ENCODE measurements at places on chromosomes 2 and 18.

GRCh38 chr2:150612957-150613710, 125.7 kb upstream of the RND3 start:
- DNase-seq, result no peak

GRCh38 chr2:96665083-96665569, 22.6 kb downstream of the FER1L5 start:
- peak; percentile 91 for DNase-seq

GRCh38 chr18:37561986-37562385, 3.6 kb downstream of the CELF4 start:
- no peak for DNase-seq

- no peak for DNase-seq
Observed at GRCh38 chr18:77811503-77811902, 561.9 kb downstream of the GALR1 start.

GRCh38 chr2:138962686-138963085, 182.5 kb upstream of the NXPH2 start:
- DNase-seq, result no peak

- no peak for DNase-seq
Observed at GRCh38 chr2:241970716-241971115, 101.2 kb downstream of the RTP5 start.

- DNase-seq, result no peak
Observed at GRCh38 chr2:58514252-58514651, 273.1 kb upstream of the FANCL start.

DNA sequence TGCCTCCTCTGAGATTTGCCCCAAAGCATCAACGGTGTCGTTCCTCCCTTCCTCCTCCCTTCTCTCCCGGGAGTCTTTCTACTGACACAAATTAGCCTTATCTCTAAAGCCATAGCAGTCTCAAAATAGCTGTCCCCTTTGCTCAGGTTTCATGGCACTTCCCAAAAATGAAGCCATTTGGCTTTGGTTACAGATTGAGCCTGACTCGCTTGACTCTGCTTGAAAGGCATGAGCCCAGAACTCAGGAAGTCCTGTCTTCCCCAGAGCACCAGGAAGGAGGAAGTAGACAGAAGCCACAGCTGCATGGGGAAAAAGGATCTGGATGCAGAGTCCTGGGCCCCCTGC, 234.4 kb upstream of the RGPD4 start:
- no peak for DNase-seq

DNA sequence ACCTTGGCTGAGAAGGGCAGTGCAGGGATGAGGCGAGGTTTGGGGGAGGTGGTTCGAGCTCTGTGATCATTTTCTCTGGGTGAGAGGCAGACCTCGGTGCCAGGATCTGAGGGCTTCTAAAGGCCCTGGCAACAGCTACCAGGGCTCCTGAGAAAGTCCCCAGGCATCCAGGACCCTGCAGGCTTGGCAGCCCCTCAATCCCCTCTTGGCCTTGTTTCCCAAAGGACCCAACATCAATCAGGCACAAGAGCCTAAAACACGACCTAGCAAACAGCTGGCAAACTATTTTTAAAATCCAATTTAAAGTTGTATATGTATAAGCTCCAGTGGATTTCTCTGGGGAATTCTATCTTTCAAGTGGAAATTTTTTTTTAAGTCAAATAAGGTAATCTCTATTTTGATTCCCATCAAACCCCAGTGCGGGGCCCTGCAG, 15.0 kb upstream of the MAT2A start:
- DNase-seq, result no peak

DNA sequence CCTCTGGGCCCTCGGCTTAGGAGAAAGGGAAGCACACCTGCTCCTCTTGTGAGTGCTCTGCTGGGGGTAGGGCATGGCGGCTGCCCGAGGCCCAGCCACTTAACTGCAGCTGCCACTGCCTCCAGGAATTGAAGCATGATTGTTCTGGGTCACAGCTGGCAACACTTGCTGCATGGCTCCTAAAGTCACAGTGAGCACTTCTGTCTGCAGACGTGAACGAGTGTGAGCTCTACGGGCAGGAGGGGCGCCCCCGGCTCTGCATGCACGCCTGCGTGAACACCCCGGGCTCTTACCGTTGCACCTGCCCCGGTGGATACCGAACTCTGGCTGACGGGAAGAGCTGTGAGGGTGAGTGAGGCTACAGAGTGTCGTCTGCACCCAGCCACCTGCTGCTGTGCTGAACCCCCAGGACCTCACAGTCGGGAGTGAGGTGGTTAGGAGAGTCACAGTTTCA, 44.4 kb downstream of the FBLN7 start:
- DNase-seq, result no peak

GRCh38 chr2:181915102-181915501, 23.6 kb downstream of the ITPRID2 start:
- no peak for DNase-seq

DNA sequence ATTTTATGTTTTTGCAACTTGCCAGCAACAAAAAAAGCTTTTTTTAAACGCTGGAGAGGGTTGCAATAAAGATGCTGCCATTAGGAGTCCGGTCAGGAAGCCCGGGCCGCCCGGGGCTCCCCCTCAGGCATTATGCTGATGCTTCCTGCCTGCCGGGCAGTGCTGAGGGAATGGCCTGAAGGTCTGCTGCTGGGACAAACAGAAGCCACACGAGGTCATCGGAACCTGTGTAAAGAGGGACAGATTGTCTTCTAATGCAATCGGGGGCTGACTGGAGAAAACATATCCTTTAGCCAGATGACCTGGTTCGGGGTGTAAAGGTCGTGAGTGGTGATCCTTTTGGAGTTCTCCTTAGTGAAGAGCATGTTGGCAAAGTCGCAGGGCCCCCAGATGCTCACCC, 2.3 kb downstream of the IMPA2 start:
- DNase-seq, result no peak

DNA sequence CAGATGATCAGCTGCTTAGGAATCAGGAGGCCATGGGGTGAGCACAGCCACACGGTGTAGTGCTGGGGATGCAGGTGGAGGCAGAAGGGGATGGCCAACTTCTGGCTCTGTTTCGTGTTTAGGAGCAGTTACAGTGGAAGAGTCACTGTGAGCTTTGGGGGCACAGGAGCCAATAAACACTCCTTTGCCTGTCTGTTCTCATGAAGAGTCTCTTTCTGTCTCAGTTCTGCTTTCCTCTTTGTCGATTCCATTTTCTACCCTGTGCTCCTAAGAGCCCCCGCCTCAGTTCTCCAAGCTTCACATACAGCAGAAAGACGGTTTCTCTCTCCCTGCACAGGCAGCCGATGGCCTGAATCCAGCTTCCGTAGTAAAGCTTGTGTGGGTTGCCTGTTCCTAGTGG, 21.0 kb upstream of the RRM2 start:
- DNase-seq, result no peak

GRCh38 chr2:108776475-108776874, 10.1 kb upstream of the CCDC138 start:
- DNase-seq, result no peak

- DNase-seq, result peak; percentile 16
Observed at GRCh38 chr2:231800493-231801091, 14.3 kb downstream of the COPS7B start.

DNA sequence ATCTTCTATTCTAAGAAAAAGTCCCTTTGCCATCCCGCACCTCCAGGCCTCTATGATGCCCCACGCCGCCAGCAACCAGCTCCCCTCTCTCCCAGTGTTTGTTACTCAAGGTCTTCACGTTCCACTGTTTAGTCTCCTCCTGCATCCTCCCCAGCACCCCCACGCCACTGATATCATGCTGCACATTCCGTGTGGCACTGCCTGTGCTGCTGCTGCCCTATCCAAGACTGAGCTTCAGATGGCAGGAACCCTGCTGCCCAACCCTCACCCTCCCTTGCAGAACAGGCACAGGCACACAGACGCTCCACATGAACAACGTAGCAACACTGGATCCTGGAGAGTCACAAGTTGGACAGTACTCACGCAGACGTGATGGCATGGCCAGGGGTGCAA, 35.3 kb downstream of the MYO5B start:
- no peak for DNase-seq

DNA sequence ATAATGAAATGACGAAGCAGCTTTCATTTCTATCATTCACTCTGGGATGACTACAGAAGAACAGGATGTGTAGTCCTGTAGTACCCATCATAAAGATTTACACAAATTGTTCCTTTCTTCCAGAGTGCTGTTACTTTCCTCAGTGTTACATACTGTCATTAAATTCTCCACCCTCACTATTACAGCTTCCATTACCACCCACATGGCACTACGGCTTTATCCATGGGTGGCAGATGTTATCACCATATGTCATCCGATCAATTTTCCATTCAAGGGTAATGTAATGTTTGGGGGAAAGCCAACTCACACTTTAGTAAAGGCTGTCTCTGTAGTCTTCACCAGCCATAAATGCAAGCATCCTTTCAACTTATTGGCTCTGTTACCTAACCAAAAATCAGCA, 7.1 kb upstream of the CSRNP3 start:
- DNase-seq, result no peak

DNA sequence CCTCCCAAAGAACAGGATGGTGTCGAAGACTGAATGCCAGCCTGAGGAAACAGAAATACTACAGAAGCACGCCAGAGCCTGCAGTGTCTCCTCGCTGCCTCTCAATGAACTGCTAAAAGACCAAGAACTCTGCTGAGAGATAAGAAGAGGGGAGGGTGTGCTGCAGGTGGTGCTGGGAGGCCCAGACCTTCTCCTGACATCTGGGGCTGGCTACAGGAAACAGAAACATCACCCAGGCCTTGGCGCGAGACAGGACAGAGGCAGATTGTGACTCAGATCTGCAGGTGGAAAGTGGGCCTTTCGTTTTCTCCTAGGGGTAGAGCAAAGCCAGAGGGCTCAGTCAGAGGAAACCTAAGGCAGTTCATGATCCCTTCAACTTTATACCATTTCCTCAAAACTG, 250.3 kb upstream of the TCF4 start:
- no peak for DNase-seq

DNA sequence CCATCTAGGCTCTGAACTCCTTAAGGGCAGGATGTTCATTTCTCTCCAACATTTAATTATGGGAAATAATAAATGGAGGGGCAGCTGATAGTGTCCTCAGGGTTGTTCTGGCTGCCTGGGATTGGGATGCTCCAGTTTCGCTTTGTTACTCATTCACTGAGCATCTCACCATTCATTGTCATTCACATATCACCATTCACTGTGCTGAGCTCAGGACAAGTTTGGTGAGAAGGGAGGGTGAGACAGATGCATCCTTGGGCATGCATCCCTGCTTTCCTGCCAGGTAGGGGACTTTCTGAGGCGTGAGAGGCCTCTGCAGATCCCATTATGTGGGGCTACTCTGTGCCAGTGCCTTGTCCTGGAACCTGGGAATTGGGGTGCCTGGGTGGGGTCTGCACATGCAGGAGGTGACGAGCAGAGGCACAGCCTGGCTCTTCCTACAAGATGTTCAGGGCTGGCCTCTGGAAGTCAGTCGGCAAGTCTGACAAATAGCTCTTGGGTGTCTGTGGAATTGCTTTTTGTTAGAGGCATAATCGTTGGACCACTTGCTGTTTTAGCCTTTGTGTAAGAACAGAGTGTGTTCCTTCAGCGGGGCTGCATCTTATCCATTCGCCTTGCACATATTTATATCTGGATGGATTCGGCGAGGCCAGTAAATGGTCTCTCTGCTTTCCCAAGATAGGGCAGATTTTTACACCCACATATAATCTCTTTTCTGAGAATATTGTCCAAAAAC, 323.2 kb upstream of the THSD7B start:
- DNase-seq, result no peak

DNA sequence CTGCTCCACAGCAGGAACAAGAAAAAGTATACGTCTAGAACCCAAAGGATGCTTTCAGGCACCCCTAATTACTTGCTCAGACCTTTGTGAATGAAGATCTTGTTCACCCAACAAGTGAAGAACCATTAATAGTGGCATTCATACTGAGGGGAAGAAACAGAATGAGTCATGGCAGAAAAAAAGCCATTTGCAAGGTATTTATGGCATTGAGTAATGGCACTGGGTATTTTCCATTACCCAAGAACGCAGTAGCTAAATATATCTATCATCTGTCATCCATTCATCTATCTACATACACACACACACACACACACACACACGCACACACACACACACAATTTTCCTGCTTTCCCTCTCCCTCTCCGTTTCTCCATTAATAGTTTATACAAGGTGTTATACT, 56.4 kb upstream of the XIRP2 start:
- no peak for DNase-seq

DNA sequence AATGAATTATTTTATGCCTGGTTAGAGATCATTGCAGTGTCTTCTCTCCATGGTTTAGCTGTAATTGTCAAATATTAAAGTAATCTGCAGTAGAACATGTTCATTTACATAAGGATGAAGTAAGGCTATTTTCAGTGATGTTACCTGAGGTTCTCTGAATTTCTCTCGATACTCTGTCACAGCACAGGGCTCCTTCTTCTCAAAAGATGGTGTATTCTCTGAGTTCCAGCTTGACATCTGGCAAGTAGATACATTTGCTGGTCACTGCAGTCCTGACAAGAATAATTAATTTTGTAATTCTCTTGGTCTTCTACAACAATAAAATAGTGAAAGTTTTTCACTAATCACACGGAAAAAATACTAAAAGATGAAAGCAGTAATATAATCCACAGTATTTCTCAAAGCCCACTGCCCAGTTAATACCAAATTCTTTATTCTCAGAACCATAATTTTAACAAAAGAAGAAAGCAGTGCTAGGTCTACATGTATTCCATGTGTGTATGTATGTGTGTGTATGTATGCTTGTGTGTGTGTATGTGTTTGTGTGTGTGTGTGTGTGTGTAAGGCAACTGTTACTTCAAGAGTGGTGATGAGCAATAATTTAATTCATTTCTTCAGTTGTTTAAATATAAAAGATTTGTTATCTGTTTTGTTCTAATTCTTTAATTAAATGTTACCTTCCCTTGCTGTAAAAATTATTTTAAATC, 1165.5 kb upstream of the SLC39A10 start:
- no peak for DNase-seq

DNA sequence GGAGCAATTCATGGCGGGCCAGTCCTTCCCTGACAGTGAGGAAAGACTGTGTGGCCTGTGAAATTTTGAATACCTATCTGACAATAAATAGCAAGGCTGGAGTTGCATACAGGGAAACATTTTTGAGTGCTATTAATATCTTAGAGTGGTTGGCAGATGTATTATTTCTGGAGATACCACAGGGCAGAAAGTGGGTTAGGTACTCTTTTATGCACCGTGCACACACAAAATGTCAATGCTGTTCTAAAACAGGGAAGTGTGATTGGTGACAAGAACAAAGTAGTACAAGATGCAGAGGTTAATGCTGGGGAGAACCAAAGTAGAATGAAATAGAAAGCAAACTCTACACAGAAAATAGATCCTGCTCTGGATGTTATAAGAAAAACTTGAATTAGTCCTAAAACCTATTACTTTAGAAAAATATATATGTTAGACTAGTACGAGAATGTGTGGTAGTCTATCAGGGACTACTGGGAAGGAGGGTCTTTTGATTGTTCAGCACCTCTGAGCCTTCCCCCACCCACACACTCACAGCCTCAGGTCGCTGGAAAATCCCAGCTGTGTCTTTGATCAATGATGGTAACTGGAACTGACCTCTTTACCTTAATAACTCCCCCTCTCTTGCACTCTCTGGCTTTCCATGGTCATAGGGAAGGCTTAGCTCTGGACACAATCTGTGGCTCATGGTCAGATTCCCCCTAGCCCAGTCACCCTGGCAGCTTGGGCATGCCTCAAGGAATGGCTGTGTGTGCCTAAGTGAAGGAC, 58.2 kb downstream of the SERPINB8 start:
- no peak for DNase-seq

GRCh38 chr2:152467677-152468410, 132.9 kb downstream of the FMNL2 start:
- DNase-seq, result no peak

Measured in amniotic stem cell (primary cell).